RCC 7860 (cell line): ENCODE measurements at places on chromosomes 16 and 17.

GRCh38 chr16:695355-696089 is 5.3 kb upstream of the WDR24 start:
- DNase-seq = no peak

DNA sequence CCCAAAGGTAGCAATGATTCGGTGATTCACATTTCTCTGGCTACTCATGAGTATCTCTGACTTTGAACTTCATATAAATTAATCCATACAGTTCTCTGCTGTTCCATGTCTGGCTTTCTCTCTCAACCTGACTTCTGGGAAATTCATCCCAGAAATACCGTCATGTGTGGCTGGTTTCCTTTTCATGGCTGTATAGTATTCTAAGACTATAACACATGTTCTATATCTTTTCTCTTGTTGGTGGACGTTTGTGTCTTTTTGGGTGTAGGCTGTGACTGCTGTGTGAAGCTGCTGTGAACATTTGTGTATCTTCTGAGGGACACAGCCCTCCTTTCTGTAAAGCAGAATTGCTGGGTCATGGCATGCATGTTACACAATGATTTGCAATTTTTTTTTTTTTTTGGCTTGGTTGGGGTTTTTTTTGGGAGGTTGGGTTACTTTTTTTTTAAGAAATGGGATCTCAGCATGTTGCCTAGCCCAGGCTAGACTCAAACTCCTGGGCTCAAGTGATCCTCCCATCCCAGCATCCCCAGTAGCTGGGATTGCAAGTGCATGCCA is 6.3 kb downstream of the TTYH2 start:
- no peak for DNase-seq

- no peak for DNase-seq
Observed at GRCh38 chr16:77090062-77090461, 100.9 kb upstream of the MON1B start.

GRCh38 chr17:13107676-13108235 is 89.9 kb upstream of the ELAC2 start:
- no peak for DNase-seq

DNA sequence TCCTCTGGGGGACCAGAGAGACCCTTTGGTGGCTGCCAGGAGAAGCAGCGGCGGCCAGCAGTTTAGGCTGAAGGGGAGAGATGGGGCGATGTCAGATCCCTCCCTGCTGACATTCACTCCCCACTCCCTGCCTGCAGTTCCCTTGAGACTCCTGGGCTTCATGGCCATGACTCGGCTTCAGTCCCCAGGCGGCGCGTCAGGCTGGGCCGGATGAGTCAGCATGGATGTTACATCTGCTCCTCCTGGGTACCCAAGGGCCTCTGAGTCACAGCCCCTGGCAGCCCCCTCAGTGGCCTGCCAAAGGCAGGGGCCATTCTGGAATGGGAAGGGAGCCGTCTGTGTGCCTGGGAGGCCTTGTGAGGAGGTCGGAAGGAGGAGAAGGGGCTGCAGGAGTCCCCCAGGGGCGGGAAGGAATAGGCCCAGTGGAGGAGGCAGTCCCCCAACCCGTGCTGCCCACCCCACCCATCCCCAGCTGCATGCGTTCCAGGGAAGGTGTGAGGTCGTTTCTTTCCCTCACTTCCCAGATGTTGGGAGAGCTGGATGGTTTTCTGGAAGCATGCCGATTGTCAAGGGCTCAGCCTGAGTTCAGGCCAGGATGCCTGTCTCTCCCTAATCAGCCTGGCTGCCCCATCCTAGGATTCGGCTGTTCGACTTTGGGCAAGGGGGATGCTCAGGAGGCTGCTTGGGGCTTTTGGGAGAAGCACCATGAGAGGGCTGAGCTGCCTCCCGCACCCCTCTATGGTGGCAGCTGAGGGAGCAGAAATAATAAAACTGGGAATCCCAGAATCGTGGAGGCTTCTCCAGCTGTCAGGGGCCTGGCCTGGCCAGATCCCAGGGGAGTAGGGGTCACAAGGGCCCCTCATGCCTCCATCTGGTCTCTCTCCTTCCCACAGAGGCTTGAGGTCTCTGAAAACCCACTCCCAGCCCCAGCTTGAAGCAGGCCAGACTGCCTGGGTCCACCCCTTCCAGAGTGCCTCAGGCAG is 9.7 kb downstream of the RHBDL3 start:
- peak; percentile 76 for DNase-seq

DNA sequence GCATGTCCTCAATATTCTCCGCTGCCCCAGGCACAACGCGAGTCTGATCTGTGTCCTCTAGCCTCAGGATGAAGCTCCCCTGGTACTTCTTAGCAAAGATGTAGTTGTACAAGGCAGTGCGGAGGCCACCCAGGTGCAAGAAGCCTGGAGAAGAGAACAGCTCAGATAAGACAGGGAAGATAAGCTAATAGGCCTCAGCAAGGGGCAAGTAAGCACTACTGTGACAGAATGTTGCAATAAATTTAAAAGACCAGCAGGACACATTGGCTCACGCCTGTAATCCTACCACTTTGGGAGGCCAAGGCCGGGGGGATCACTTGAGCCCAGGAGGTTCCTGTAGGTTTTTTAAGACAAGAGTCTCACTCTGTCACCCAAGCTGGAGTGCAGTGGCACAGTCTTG is 5.0 kb downstream of the EARS2 start:
- DNase-seq = no peak

DNA sequence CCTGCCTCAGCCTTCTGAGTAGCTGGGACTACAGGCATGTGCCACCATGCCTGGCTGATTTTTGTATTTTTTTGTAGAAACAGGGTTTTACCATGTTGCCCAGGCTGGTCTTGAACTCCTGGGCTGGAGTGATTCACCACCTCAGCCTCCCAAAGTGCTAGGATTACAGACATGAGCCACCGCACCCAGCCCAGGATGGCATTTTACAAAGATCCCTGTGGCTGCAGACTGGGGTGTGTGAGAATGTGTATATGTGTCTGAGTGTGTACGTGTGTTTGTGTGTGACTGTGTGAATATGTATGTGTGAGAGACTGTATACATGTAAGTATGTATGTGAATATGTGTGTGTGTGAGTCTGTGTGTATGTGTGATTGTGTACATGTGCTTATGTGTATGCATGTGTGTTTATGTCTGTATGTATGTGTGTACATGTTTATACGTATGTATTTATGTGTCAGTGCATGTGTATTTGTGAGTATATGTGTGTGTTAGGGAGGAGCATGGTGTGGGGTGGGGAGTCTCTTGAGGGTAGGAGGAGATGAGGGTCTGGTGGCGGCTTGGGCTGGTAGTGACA is 17.0 kb downstream of the RPTOR start:
- DNase-seq = no peak

DNA sequence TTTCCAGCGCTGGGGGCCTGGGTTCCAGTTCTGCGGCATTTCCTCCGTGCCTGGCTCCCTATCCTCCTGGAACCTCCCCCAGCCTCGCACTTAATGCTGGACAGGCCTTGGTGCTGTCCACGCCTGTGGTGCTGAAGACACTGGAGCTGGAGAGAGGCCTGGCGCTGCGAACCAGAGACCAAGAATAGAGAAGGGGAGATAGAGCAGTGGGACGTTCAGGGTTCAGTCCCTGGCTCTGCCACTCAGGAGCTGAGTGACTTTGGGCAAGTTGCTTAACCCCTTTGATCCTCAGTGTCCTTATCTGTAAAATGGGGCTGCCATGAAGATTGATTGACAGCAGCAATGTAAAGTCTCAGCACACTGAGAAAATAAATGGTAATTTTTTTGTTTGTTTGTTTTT is 11.9 kb downstream of the SBK1 start:
- no peak for DNase-seq

DNA sequence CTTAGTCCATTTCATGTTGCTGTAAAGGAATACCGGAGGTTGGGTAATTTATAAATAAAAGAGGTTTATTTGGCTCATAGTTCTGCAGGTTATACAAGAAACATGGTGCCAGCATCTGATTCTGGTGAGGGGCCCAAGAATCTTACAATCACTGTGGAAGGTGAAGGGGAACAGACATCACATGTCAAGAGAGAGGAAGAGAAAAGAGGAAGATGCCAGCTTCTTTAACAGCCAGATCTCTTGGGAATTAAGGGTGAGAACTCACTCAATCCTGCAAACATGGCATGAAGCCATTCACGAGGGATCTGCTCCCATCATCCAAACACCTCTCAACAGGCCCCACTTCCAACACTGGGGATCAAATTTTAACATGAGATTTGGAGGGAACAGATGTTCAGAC is 49.5 kb downstream of the BMERB1 start:
- no peak for DNase-seq

DNA sequence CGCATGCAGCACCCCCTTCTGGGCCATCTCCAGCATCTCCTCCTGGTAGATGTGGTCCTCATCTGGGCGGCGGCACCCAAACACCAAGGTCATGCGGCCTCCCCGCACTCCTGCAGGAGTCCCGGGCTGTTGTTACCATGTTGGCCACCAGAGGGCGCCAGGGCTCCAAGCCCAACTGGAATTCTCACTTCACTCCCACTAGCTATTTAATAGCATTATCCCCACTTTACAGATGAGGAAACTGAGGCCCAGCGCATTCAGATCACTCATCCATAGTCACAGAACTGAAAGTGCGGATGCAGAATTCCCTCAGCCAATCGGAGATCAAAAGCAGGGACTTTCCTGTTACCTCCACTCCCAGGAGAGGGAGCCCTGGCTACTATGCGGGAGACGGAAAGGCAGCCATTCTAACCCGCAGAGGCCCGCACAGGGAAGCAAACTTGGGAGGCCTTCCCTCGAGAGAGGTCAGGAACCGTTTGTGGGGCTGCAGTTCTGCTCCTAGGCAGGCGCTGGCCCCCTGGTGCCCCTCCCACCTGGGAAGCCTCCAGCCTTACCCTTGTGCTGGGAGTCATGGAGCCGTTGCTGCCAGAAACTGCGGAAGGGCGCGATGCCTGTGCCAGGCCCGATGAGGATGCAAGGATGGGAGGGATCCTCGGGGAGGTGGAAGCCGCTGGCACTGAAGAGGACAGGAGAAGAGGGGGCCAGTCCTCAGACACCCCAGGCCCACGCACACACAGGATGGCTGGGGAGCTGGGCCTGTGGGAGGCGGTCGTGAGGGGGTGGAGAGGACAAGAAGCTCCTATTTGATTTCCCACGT is 40.1 kb downstream of the NOS2 start:
- peak; percentile 15 for DNase-seq

DNA sequence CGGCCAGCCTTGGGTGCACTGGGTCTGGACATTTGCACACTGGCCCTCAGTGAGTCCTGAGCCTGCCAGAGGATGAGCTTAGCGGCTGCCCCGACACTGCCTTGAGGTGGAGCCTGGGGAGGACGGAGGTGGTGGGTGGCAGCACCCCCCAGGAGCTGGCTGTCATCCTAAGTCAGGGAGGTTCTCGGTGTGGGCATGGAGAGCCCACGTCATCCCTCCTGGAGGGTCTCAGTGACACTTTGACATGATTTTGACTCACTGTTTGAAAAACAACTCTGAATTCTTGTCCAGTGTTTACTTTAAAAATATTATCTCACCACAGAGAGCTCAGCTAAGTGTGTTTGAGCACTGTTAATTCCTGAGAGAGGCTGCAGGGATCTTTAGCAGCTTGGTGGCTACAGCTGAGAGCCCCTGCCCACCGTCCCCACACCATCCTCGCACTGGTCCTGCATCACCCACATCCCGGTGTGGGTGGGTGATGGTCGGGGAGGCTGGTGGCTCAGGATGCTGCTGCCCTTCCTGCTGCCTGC is 63.1 kb downstream of the BANP start:
- DNase-seq = no peak

DNA sequence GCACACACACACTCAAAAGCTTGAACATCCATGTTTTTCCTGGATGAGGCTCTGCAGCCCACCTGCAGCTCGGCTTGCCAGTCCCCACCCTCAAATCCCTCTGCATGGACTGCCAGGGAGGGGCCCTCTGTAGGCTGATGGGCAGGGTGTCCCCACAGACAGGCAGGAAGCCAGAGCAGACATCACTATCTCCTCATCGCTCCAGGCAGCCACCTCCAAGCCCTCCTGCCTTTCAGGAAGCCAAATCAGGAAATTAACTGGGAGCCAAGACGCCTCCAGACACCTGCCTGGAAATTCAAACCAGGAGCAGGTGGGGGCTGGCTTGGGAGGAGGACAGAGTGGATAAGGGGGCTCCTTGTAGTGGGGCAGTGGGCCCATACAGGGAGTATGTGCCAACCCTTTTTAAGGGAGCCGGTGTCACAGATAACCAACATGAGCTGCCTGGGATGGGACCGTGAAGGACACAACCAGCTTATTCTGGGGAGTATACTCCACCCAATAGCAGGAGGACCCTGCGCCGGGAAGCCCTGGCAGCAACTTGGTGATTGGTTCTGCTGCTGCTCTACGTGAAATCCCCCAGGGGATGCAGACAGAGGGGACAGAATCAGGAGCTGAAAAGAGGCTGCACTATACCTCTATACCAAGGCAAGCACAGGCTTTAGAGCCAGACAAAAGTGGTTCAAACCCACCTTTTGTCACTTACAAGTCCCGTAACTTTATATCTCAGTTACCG is 139.1 kb downstream of the CCT6B start:
- no peak for DNase-seq

DNA sequence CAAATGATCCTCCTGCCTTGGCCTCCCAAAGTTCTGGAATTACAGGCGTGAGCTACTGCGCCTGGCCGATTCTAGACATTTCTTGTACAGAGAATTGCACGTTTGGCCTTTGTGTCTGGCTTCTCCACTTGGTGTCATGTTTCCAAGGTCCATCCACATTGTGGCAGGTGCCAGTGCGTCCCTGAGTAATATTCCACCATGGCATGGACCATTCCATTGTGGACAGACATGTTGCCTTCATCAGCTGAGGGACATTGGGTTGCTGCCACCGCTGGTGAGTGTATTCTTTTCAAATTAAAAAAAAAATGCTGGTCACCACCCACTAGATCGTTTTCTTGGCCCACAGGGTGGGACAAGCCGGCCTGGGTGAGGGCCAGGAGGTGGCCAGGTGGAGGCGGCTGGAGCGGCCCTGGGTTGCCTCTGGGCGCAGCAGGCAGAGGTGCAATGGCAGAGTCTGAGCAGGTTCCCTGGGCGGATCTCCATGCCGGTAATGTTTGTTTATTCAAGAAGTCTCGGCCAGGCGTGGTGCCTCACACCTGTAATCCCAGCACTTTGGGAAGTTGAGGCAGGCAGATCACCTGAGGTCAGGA is 274.1 kb downstream of the SEC14L1 start:
- no peak for DNase-seq

GRCh38 chr16:16143038-16143763 is 80.1 kb downstream of the ABCC6 start:
- DNase-seq = peak; percentile 50

DNA sequence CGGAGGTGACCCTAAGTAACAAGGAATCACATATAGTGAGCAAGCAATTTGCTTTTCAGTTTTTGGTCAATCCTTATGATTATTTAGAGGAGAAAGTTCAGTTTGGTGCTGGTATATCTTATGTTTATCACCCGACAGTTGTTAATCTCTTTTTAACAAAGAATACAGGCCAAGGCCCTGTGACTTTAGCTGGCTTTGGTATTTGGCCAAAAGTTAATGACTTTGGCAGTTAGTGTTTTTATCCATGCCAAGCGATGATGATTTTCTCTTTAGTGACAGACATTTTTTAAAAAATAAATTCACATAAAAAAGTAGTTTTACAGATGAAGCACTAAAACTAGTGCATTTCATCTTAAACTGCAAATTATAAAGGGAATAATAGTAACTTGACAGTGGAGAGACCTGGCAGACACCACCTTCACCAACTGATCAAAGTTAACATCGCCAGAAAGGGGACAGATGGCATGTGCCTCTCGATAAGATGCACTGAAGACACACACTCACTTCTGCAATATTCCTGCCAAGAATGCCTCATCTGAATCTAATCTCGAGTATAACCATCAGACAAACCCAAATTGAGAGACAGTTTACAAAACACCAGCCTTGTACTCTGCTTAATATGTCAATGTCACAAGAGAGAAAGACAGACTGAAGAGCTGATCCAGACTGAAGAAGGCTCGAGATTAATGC is 6.9 kb downstream of the DEXI start:
- DNase-seq = no peak
